EH (cell line): ENCODE measurements at places on chromosomes 1 and 21.

DNA sequence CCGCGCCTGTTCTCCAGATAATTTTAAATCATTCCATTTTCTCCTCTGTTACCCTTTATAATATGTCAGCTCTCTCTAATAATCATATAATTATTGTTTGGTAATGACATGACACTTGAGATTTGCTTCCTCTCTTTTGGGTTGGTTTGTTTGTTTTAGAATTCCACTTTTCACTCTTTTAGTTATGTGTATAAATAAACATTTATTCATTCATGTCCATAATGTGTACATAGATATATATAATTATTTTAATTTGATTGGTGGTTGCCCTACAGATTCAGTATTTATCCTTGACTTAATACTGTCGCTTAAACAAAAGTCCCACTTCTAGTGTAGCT lies 93.4 kb upstream of the FMN2 start:
- DNase-seq = no peak

DNA sequence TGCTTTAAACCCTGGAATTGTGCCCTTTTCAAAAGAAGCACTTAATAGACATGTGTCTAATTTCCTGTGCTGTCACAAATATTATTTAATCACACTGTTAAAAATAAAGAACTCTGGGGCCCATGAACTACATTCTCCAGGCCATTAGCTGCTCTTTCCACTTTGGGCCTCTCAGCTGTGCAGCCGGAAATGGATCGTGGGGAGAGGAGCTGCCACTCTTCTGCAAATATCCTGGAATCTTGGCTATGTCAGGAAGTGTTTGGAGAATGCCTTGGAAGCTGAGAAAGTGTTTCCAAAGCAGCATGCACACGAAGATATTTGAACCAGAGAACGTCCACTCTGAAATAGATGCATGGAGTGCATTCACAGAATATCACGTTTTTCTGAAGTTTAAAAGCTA lies 27.5 kb upstream of the VPS26C start:
- peak; percentile 77 for DNase-seq

GRCh38 chr1:150981177-150981804 lies 801 bp upstream of the ANXA9 start:
- peak; percentile 37 for DNase-seq

GRCh38 chr21:16709866-16710550 lies 802.8 kb upstream of the CXADR start:
- DNase-seq = no peak

GRCh38 chr1:150555971-150556865 lies 7.0 kb downstream of the ADAMTSL4 start:
- no peak for DNase-seq

GRCh38 chr1:244116946-244117345 lies 65.9 kb downstream of the ZBTB18 start:
- DNase-seq = no peak

GRCh38 chr1:92563457-92564216 lies 76.9 kb upstream of the GFI1 start:
- no peak for DNase-seq

- peak; percentile 91 for DNase-seq
Measured at GRCh38 chr1:183180218-183180617, 5.8 kb upstream of the LAMC2 start.

GRCh38 chr1:119721896-119722295 lies 10.2 kb downstream of the PHGDH start:
- no peak for DNase-seq

- DNase-seq = peak; percentile 59
Measured at GRCh38 chr1:43056981-43057391, 98.3 kb upstream of the SLC2A1 start.

DNA sequence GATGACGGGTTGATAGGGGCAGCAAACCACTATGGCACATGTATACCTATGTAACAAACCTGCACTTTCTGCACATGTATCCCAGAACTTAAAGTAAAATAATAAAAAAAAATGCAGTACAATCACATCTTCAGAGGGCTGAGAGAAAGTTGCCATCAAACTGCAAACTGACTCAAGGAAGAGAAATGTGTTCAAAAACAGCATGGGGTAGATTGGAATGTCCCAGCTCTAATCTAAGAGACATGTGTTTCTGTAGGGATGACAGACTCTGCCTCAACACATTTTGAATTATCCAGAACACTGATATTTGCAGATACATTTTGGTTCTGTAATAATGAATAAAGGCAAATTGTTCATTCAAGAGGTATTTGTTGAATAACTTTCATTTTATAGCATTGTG lies 171.2 kb upstream of the RUNX1 start:
- DNase-seq = peak; percentile 82

DNA sequence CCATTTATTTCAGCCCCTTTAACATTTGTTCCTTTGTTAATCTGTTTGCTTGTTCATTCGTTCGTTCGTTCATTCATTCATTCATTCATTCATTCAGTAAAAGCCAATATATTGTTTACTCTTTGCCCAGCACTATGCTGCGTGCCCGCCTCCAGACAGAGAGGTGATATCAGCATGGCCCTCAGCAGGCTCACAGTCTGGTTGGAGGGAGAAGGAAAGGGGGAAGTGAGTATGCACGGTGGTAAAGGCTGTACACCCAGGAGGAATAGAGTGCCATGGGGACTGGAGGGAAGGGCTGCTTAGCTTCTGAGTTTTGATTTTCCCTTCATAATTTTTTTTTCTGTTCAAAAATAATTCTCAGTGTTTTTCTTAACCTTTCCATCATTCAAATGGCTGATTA lies 144.7 kb downstream of the NOS1AP start:
- no peak for DNase-seq

DNA sequence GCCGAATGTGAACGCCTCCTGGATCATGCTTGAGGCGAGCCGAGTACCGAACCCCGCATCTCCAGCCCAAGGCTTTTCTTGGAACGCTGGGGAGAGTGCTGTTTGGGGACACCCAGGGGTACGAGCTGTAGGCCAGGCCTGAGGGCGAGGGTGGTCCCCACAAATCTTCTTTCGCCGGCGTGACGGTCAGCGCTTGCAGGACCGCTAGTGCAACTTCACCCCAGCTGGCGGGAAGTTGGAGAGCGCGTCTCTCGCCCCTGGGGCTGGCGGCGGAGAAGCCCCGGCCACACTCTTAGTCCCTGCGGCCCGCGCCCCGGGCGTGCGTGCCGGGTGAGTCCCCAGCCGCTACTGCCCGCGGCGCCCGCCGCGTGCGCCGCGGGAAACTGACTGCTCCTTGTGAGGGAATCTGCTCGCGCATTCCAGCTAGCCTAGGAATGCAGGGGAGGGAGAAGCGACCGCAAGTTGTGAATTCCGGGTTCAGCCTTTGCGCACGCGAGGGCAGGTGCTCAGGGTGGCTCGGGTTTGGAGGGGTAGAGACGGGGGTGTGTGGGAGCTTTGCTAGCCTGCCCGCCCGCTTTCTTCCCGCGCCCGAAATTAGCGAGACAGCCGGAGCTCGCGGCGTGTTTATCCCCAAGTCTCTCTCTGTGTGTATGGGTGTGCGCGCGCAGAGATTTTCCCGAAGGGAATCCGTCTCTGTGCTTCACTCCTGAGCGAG lies 884 bp downstream of the LHX4 start:
- DNase-seq = peak; percentile 76

GRCh38 chr1:183328371-183328770 lies 89.8 kb downstream of the NMNAT2 start:
- DNase-seq = peak; percentile 18

- no peak for DNase-seq
Measured at GRCh38 chr1:228281631-228282328, 73.9 kb downstream of the OBSCN start.

- DNase-seq = no peak
Measured at GRCh38 chr1:55078470-55078869, 39.1 kb downstream of the PCSK9 start.
